ENCODE measurements at places on chromosomes 3 and 15.

DNA sequence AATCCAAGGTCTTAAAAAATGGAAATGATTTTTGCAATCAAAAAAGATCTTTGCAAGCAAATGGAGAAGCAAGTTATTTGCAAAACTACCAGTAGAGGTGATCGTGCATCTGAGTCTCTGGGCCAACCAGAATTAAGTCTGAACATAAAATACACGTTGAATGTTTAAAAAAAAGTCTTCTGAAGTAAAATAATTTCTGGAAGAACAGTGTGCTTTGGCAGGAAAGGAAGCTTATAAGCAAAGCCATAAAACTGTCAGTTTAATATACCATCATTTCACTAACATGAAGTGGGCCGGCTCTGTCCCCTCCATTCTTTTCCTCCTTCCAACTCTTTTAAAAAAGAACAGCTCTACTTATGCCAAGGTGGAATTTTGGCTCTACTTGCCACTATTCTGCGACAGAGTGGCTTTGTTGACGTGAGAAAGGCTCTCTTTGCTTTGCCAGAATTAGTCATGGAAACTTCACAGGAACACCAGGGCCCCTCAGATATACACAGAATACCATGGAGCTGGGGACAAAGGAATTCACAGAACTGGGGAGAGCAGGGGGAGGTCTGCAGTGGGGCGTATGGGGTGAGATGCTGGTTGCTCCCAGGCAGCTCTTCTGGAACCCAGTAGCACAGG lies 29.8 kb downstream of the FSTL1 start:
- no peak for DNase-seq

- no peak for DNase-seq
These were observed 239.4 kb downstream of the RORA start for GRCh38 chr15:60989696-60990095.

GRCh38 chr3:35919160-35919559 lies 279.8 kb downstream of the ARPP21 start:
- DNase-seq, result no peak

DNA sequence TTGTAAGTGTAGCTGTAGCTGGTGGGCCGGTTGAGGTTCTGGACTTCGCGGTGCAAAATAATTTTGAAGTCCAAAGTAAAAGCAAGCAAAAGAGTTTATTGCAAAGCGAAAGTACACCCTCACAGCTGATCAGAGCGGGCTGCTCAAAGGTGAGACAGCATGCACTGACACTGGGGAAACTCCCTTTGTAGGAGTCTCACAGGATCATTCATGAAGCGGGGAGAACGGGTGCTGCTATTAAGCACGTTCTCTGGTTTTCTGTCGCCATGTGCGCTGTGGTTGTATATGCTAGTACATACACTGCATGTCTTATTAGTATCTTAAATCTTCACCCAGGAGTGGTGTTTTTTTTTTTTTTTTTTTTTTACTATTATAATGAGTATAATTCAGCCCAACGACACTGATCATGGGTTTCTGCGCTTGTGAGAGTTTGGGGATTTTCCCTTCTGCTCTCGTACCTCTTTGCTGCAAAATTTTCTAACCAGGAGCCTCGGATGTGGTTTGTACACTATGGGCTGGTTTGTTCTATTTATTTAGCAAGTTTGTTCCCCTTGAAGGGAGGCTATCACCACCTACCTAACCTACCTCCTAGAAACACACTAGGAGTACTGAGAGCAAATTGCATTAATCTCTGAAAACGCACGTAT lies 1.4 kb upstream of the AP4E1 start:
- no peak for DNase-seq

GRCh38 chr15:66580643-66581042 lies 14.8 kb upstream of the LCTL start:
- DNase-seq, result no peak

GRCh38 chr15:90645873-90646575 lies 71.1 kb upstream of the BLM start:
- DNase-seq, result no peak

- DNase-seq, result no peak
These were observed 71.1 kb downstream of the EPHB3 start for GRCh38 chr3:184632551-184633236.

- DNase-seq, result no peak
These were observed 7.3 kb downstream of the HDAC11 start for GRCh38 chr3:13487403-13487802.

GRCh38 chr3:159390656-159391212 lies 588.9 kb downstream of the MFSD1 start:
- DNase-seq, result no peak
